ENCODE measurements at places on chromosomes 2 and 18. TPM values are rescaled to one million over a fixed set of nuclear protein-coding genes. Genes with fewer than 3 reads are reported as not detected.

Gene C1QL2
- total RNA-seq, result not detected

DNA sequence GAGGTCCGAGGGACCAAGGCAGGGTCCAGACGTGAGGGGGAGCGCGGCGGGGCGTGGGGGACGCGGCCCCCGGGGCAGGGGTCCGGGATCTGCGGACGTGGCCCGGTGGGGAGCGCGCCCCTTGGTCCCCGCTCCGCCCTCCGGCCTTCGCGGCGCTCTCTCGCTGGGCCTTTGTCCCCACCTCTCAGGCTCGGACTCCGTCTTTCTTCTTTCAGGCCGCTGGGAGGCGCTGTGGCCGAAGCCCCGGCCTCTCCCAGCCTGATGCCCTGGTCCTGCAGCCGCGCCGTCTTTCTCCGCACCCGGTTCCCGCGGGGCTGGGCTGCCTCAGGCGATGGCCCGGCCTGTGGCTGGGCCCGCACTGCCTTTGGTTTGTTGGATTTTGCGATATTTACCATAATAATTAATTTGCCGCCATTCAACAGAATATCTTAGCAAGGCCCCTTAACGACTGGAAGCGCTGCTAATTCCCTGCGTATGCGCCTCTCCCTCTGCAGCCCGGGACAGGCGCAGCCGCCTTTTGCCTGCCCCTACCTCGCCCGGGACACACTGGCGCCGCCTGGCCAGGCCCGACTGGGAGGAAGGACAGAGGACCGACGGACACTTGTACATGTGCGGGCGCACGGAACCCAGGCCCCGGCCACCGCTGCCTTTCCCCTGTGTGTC is 10.8 kb downstream of the SIX3 start:
- DNase-seq, result peak; percentile 46

GRCh38 chr2:122315306-122315705 is 559.9 kb downstream of the TSN start:
- DNase-seq, result no peak

- no peak for DNase-seq
Observed at GRCh38 chr2:70935468-70936164, at the start of gene ATP6V1B1. Gene ATP6V1B1, plus strand, starts transcription at chr2:70935900. Its CDS starts 55 bp downstream, at chr2:70935955.

DNA sequence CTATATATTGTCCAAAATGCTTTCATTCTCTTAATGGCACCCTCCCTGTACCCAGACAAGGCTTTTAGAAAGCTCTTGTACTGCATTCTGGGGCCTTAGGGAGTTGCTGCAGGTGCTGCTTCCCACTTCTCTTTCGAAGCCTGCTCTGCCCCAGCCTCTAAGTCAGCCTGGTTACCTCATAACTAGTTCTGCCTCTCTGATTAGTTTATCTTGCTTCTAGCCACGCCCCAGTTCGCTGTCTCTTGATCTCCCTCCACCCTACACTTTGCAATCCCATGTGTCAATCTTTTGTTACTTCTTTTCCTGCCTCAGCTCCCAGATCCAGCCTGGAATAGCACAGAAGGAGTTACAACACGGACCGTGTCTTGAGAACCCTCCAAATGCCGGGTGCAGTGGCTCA is 13.8 kb upstream of the NCOA1 start:
- DNase-seq, result no peak

Gene HNMT
- total RNA-seq, result 24.8 TPM

DNA sequence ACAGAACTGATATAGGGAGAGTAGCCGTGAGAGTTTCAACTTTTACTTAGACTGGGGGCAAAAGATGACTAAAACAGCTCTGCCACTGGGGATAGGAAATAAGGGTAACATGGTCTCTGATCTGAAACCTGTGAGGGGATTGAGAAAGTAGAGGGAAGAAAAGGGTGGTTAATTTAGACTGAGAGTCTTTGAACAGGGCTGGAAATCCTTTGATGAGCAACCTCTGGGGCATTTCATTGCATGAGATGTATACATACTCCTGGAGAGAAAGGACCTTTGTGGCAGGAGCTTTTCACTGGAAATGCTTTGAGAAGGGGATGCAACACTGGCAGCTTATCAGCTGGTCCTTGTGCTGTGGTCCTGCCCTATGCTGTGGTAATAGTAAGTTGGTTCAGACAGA is 9.4 kb downstream of the GALNT1 start:
- DNase-seq, result no peak

Measured in right cardiac atrium (tissue), 5 donors.